Iris pigment epithelial cell (primary cell): ENCODE measurements at places on chromosomes 11 and 22.

DNA sequence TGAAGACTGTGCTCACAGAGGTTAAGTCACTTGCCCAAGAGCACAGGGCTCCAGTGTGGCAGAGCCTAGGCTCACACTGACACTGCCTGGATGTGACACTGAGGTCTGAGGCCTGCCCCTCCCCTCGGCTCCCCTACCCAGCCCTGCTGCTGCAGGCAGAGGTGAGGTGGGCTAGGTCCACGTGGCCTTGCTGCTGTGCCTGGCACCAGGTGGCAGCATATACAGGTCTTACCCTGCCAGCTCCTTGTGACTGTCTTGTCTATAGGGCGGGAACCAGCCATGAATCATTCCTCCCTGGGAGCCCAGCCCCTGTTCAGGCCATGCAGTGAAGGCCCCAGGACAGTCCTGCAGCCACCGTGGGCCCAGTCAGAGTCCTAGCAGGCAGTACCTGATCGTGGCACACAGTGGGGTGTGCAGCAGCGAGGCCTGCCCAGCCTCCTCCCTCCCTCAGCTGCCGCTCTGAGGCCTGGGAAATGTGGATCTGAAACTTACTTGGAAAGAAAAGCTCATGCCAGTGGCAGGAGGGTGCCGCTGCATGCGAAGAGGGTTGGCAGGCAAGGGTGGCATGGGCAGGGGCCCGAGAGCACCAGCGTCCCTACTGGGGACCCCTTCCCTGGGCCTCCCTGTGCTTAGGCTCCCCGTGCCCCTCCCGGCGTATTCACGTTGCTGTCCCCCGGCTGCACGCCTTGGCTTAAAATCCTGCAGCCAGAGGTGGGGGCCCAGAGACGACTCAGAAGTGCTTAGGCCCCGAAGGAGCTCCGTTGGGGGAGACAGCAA, 1.2 kb upstream of the CERK start:
- peak; percentile 44 for DNase-seq

DNA sequence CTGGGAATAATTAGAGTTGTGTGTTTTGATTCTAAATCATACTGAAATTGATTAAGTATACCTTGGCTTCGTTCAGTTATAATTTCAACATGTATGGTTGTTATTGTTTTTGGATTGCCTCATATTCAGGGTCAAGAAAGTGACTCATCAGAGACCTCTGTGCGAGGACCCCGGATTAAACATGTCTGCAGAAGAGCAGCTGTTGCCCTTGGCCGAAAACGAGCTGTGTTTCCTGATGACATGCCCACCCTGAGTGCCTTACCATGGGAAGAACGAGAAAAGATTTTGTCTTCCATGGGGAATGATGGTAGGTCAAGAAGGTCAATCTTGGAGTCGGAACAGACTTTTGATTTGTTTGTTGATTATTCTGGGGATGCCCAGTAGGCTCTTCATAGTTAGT, 40.4 kb downstream of the KMT2A start:
- peak; percentile 66 for DNase-seq

DNA sequence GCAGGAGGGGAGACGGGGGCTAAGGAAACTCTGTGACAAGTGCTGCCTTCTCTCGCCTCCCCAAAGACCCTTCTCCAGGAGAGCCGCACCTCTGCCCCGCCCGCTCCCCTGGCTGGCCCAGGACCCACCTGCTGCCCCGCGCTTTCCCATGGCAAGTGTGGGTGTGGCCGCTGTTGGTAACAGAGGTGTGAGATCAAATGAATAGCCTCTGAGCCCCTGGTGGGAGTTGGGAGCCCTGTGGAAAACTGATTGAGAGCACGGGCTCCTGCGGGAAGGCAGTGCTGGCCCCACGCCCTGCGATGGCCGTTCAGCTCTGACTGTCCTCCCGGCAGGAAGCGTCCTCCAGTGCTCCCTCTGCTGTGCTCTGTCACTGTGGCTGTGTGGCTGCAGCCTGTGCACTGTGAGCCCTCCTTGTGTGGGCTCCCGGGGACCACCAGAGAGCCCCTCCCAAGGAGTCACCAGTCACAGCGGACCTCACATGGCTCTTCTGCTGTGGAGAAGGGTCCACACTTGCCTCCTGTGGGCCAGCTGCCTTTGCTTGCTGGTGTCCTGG, 1275.9 kb downstream of the BRD1 start:
- no peak for DNase-seq

DNA sequence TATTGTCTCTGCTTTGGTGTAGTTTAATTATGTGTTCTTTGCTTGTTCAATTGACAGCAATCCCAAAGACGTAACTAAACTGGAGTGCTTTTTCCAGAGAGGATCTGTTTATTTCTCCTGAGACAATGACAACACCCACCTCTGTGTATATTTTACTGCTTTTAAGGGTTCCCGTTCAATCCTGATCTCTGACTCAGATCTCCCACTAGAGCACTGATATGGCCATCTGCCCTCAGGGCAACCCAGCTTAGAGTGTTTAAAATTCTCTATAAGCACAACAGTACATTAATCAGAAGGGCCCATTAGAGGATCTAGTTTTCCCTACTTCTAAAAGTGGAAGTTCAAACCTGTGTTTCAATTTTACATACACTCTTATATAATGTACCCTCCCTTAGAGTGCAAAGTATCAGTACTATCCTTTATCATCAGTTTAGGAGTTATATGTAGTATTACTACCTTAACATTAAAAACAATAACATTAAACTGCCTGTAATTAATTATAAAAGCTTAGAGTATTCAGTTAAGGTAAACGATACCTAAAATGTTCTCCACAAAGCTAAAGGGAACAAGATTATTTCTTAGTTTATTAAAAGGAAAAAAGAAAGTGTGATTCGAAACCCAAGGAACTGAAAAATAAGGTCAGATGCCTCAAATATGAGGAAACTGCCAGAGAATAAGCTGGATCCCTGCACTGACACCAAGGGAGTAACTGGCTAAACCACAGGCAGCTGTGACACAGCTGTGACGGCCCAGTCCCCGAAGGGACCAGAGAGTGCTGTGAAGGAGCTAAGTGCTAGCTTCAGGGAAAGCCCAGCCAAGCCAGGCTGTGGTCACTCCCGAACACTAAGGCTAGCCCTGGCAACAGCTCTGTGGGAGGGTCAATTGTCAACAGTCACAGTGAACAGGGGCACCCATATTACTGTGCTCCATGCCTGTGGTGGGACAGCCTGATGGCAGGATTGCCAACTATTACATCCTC, 15.2 kb downstream of the UFD1 start:
- peak; percentile 83 for DNase-seq

DNA sequence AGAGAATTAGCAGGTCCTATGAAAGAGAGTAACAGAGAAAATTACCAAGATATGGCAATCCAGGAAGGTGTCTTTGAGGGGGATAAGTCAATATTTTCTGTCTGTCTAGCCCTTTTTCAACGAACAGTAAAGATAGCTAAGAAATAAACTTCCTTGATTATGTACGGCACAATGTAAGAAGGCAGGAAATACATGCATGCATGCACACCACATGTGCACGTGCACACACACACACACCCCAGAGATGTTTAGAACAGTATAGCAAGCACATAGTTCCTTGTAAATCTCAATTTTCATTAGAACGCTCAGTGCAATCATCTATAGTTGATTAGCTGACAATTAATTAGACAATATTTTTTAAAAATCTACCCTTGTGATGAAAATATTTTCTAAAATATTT, 74.7 kb downstream of the MPPED2 start:
- DNase-seq, result no peak

- no peak for DNase-seq
Observed at GRCh38 chr22:50683994-50684371, 11.4 kb downstream of the SHANK3 start.

GRCh38 chr11:66684635-66685034, 6.9 kb upstream of the RBM4B start:
- no peak for DNase-seq

DNA sequence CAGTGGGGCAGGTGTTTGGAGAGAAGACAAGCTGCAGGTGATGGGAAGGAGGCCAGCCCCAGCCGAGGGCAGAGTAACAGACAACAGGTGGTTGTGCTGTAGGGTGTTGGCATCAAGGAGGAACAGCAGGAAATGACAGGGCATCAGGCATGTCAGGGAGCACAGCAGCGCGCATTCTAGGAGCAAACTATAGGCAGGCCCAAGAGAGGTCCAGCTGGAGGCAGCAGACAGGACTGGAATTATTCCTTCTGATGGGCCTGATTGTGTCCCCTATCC, 13.6 kb downstream of the ADM start:
- no peak for DNase-seq

- no peak for DNase-seq
Observed at GRCh38 chr11:126862664-126863243, 137.8 kb downstream of the KIRREL3 start.

DNA sequence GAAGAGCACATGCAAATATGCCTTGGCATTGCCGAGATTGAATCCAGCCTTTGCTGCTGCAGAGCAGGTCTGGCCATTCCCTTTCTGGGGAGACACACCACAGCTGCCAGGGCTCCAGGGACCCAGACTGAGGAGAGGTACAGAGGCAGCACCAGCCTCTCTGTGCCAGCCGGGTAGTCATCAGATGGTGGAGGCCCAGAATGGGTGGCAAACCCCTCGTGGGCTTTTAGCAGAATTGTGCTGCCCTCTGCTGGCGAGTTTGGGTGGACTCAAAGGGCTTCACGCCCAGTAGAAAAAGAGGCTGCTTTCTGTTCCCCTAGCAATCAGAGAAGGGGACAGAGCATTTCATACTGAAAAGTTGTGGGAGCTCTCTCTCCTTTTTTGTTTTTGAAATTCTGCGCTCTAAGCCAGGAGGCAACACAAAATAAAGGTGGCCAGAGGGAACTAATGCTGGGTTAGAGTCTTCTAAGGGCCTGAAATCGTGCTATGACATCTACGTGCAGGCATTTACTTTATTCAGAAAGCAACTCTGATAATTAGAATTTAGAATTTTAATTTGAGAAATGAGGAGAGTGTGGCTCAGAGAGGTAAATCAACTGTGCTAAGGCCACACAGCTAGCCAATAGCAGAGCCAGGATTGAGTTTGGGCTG, 158.8 kb upstream of the NAV2 start:
- DNase-seq, result peak; percentile 59

DNA sequence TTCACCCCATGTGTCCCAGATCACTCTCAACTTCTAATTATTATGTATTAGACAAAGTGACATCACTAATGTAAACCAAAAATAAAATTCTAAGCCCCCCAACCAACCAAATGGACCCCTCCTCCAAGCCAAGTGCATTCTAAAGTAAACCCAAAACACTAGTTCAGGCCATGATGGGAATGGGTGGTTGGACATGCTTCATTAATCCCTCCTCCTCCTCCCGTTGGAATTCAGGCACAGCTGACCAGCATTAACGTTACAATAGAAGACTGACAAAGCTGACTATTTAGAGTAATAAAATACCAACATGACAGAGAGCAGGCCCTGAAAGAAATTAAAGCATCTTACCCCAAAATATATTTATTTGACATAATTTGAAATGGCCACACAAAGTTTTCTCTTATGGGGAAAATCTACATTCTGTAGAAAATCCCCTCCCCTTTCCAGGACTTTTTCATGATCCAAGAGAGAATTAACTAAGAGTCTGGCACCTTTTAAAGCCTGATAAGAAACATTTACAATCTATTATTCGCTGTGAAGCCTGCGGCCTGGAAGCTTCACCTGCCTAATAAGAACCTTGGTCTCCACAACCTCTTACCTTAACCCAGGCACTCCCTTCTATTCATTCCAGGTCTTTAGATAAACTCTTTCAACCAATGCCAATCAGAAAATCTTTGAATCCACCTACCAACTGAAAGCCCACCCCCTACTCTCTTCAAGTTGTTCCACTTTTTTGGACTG, 948.5 kb upstream of the CCDC90B start:
- DNase-seq, result no peak

DNA sequence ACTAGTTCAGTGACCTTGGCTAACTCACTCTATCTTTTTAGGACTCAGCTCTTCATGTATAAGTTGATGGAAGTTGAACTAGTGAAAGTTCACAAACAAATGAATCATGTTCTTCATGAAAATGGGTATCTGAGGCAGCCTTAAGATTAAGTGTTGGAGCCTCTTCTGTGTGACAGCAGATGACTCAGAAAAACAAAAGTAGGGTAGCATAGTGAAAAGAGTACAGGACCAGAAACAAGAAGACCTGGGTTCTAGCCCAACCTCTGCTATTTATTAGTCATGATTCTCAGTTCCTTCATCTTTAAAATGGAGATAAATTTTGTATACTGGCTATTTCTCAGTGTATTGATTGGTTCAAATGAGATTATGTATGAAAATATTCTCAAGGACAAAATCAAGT, 60.2 kb downstream of the USP35 start:
- peak; percentile 16 for DNase-seq

DNA sequence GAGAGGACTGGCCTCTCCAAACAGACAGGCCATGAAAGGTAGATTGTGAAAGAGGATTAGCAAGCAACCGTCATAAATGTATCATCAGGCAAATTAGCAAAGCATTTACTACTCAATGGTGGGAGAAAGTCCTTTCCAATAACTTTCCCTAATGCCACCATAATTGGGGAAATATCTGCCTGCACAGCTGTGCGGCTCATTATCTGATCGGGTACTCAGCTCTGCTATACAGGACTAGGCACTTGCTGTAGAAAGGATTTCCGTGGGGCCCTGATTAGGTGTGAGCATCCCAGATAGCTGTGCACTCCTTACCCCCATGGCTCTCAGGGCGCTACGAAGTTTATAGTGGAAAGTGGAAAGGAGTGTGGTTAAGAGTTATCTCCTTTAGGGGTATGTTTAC, 309.7 kb upstream of the PLET1 start:
- no peak for DNase-seq

- no peak for DNase-seq
Observed at GRCh38 chr11:34495239-34495723, 18.3 kb downstream of the ELF5 start.

GRCh38 chr11:68140496-68141245, 19.5 kb upstream of the CHKA start:
- no peak for DNase-seq

DNA sequence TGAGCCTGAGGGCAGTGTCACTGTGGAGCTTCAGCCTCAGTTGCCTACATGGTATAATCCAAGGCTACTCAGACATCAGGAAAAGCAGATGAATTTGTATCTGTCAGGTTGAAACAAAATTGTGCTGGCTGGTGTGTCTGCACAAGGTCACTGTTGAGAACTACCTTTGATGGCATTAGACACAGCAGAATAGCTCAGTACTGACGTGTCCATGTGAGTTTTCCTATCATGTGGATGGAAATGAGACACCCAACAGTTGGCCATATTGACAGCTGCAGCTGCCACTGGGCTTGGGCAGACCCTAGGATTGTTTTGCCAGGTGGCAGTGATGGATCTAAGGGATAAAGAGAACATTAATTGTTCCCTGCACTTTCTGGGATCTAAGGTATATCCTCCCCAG, 15.8 kb downstream of the CCDC134 start:
- no peak for DNase-seq

GRCh38 chr11:65241692-65242091, 20.1 kb upstream of the POLA2 start:
- DNase-seq, result no peak

GRCh38 chr22:24289114-24289513, 18.5 kb downstream of the SPECC1L start:
- peak; percentile 66 for DNase-seq

GRCh38 chr22:23565305-23565914, 14.7 kb downstream of the IGLL1 start:
- DNase-seq, result no peak
